ENCODE measurements at places on chromosomes 2 and 18.

- no peak for DNase-seq
Observed at GRCh38 chr2:199847181-199847864, 3.7 kb downstream of the FTCDNL1 start.

GRCh38 chr2:98903064-98903355 is 33.0 kb downstream of the CRACDL start:
- DNase-seq: no peak

GRCh38 chr18:60411715-60412114 is 39.1 kb upstream of the MC4R start:
- no peak for DNase-seq

GRCh38 chr2:71004857-71005256 is 10.2 kb upstream of the TEX261 start:
- no peak for DNase-seq

- no peak for DNase-seq
Observed at GRCh38 chr2:64501946-64502345, 22.2 kb upstream of the AFTPH start.

DNA sequence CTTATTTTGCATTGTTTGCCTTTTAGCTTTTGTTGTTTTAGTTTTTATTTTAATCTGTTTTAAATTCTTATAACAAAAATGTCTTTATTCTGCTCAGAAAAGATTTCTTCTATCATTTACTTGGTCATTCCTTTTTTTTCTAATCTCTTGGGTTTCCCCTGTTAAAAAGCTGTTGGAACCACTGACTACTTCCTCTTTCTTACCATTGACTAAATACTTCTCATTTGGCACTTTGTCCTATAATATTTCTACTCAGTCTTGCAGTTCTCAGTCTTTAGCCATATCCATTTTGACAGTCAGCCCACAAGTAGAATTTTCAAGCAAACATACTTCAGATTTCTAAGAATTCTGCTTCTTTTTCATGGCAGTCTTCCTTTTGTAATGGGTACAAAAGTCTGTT is 567.2 kb downstream of the SATB2 start:
- DNase-seq: no peak

DNA sequence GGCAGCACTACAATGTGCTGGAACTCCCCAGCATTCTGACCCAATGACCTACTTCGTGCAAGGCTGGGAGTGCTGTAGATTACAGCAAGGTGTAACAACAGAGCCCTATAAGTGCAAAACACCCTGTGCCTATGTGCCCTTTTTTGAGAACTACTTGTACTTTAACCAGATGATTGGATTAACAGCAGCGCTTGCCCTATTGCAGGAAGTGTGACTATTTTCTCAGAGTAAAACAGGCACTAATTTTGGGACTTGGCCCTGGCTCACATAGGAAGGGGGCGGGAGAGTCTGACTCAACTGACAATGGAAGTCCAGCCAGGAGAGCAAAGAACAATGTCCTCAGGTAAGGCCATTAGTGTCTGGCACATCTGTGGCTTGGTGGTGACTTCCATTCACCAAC is 35.6 kb upstream of the RNF125 start:
- no peak for DNase-seq

DNA sequence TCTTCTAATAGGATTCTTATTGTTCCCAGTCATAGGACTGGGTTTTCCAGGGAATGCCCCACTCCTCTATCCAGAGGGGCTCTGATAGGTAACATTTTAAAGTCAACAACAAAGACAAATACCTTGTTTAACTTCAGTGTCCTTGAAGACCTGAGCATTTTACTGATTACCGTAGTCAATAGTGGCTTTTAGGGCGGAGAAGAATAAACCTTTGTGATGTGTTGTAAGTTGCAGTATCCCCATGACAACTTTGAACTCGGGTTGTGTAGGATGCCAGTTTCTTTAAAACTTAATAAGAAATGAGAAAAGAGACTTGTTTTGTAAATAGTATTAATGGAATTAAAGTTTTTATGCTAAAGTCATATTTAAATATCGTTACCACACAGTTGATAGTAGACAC is 6.0 kb downstream of the GATA6 start:
- DNase-seq: no peak

DNA sequence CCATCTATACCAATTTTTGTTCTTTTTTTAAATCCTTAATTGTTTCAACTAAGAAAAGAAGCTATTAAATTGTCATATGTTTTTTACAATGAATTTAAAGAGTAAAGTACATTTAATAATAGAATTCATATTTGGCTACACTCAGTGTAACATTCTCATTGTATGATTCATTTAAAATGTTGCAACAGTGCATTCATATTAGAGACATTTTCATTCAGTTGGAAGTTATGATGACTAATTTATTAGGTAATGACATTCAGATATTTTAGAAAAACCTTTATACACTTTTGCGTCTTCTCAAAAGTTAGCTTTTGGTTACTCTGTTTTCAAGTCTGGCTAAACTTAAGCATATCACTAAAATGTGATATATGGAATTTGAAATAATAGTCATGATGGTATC is 887.5 kb upstream of the NRXN1 start:
- no peak for DNase-seq

DNA sequence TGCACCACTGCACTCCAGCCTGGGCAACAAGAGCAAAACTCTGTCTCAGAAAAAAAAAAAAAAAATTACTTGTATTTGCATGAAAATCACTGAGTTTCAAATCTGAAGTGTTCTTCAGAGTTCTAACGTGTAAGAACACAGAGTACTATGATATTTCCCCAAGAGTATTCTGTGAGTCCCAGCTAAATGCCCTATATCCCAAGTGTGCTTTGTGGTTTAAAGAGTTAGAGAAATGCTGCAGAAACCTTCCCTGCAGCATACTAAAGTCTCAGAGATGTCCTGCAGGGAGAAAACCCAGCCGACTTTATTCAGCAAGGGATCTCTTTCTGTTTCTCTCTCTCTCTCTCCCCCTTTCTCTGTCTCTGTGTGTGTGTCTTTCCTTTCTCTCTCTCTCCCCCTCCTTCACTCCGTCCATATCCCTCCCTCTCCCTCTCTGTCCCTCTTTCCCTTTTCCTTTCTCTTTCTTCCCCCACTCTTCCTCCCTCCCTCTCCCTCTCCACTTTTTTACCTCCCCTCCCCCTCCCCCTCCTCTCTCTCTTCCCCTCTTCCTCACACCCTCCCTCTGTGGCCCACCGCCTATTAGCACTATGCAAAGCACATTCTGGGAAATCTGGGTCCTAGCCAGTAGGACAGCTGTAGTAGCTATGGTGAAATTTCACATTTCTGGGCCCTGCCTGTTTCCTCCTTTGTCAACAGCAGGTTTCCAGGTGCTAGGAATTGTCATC is 54.2 kb downstream of the ACTR2 start:
- no peak for DNase-seq

GRCh38 chr2:146295080-146295670 is 1549.7 kb upstream of the ACVR2A start:
- no peak for DNase-seq

GRCh38 chr18:64742898-64743297 is 594.0 kb upstream of the LINC00305 start:
- no peak for DNase-seq

DNA sequence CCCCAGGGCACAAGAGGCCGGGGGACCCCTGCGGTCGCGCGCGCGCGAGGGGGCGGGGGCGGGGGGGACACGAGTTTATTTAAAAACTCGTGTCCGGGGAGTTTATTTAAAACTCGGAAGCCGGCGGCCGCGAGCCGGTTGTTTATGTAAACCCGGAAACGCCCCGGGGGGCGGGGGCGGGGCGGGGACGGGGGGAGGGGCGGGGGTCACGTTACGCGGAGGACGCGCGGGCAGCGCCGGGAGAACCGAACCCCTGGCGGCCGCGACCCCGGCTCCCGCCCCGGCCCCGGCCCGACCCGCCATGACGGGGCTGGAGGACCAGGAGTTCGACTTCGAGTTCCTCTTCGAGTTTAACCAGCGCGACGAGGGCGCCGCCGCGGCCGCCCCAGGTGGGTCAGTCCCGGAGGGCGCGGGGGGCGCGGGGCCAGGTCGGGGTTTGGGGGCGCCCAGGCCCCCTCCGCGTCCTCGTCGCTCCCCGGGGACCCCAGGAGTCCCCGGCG is 4.4 kb downstream of the NFATC1 start:
- DNase-seq: no peak

DNA sequence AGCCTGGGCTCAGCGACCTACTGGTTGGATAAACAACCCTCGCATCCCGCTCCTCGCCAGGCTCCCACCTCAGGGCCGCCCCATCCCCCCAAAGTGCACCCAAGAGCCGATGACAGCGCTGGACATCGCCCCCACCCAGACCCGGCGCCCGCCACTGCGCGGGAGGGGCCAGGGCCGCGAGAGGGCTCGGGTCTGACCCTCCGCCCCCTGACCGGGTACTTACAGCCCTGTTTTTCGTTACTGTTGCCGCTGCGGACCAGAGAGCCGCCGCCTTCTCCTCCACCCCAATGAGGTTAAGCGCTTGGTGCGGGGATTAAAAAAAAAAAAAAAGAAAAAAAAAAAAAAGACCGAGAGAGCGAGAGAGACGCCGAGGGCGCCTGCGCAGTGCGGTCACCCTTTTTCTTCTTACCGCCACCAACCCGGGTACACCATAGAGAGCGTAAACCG is at the start of gene CLASP1:
TSS of gene CLASP1 (minus strand) at position 314 of the 447 bp plus-strand sequence. CDS start 43,567 bp downstream, outside the sequence.
- peak; percentile 96 for DNase-seq

DNA sequence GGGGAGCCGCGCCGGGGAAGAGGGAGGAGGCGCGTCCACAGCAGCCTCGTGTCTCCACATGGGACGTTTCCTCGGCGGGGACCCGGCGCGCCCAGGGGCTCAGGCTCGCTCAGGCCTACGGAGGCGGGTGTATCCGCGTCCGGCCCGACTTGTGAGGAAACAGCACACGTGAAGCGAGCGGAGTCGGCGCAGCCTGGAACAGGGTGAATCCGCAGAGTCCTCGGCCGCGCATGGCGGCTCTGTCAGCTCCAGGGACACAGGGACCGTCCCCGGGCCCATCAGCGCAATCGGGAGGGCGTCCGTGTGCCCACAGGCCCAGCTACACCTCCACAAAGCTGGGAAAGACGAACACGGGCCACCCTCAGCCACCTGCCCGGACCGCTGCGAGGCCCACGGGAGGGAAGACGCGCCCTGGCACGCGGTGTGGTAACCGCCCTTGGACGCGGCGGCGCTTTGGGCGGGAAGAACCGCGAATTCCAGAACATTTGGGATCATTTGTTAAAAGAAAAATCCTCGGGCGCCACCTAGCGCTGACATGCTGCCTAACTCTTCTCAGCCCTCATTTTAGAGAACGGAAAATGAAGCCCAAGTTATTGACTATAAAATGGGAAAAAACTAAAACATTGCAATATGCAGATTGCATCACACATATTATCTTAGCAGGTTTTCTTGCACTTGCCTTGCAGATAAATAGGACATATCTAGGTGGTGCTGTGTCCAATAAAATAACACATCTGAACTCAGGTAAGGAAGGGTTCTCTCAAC is 40.4 kb downstream of the TMEM18 start:
- peak; percentile 50 for DNase-seq

DNA sequence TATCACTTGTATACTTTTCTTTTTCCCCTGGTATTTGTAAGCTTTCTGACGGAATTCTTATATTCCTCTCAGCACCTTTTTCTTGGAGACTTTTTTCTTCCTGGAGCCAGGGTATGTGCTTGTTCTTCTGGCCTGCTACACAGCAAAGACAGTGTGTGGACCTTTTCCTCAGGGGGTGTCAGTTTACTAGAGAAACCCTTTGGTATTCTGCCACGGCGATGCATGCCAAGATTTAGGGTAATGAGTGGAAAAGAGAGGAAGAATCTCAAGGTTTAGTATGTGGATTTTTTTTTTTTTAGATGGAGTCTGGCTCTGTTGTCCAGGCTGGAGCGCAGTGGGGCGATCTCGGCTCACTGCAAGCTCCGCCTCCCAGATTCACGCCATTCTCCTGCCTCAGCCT is 152.2 kb downstream of the PHLPP1 start:
- no peak for DNase-seq

- no peak for DNase-seq
Observed at GRCh38 chr2:39660612-39661236, 5.0 kb upstream of the TMEM178A start.

DNA sequence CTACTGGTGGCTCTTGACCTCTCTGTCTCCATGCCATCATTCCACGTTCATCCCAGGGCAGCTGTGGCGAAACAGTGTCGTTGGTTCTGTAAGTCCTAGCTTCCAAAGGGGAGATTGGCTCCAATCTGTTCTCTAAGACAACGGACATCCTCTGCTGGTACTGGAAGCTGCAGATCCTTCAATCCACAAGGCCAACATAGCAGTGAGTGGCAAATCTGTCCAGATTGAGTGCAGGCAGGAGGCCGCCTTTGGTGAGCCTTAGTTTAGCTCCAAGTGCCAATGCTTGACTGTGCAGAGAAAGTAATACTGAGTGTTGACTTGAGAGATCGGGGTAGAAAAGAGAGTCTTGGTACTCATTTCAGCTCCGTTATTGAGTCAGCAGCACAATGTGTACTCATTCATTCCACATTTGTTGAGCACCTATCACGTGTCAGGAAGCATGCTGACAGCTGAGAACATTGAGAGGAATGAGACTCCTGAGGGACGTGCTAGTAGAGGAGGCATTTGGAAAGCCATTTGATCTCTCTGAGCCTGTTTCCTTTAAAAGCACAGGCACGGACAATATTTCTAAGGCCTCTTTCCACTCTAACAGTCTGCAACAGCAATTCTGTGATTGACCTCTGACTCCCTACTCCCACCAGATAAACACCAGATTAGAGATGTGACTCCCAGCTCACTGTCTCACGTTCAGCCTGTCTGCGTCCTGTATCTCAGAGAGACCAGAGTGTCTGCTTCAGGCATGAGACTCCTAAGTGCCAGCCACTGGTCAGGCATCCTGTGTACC is 306.0 kb downstream of the CLIP4 start:
- DNase-seq: no peak

DNA sequence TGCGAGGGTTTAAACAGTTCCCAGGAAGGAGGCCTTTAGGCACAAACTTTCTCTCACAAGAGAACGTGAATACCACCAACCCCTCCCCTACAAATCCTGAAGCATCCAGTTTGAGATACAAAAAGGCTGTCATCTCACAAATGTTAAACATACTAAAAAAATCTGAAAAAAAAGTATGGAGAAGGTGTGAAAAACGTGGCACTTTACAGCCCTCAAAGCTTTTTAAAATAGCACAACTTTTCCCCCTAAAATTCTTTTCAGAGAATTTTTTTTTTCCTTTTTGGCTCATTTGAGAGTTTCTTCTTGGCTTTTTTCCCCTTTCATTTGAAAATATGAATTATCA is 10.1 kb downstream of the ZEB2 start:
- DNase-seq: no peak

DNA sequence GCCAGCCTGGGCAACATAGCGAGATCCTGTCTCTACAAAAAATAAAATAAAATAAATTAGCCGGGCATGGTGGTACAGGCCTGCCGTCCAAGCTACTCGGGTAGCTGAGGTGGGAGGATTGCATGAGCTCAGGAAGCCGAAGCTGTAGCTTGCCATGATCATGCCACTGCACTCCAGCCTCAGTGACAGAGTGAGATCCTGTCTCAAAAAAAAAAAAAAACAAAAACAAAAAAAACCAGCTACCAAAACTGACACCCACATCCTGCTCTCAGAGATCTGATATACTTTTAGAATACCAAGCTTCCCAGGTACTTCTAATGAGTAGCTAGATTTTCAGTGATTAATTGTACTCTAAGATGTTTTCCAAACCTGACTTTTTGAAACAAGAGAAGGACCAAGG is 74.0 kb downstream of the TTC27 start:
- DNase-seq: no peak

GRCh38 chr2:227036527-227036926 is 127.5 kb downstream of the COL4A4 start:
- DNase-seq: no peak

All from hematopoietic multipotent progenitor cell treated with erythropoietin and hydrocortisone succinate and interleukin-3 and kit ligand, for 15 days (in vitro differentiated cells).